ENCODE measurements at places on chromosomes 7 and 10. TPM values are rescaled to one million over a fixed set of nuclear protein-coding genes. Genes with fewer than 3 reads are reported as not detected.

DNA sequence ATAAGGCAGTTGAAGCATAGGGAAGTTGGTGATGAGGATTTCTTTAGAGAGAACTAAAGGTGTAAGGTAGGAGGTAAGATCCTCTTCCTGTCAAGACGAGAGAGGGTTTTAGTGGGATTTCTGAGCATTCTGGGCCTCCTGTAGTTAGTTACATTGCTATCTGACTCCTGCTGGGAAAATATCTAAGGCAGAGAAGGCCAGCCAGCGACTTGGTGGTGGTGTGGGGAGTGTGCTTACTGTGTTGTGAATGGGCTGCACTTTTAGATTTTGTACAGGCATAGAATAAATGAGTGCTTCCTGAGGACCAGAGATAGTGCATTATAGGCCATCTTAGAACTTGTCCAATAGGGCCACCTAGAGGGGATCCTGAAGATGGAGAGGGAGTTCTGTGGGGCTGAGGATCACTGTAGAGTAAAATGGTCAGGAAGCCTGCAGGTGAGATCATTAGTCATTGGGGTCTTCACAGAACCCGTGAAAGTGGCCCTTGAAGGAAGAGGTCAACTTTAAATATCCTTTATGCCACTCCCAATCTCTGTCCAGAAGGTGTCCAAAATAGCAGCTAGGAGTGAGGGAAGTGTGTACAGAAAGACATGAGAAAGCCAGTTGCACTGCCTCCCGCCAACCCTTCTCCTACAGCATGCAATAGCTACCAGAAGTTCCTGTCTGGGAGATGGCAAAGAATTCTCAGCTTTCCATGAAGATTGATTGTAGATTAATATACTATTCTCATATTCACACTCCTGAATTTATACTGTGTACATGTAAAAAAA, 266.6 kb downstream of the POLR1F start:
- no peak for DNase-seq

PPP1R17 gene
- polyA plus RNA-seq = not detected

GRCh38 chr7:149806726-149807125, 31.4 kb upstream of the ZNF862 start:
- DNase-seq = no peak

GRCh38 chr7:41058986-41059741, 643.7 kb downstream of the INHBA start:
- DNase-seq = no peak

DNA sequence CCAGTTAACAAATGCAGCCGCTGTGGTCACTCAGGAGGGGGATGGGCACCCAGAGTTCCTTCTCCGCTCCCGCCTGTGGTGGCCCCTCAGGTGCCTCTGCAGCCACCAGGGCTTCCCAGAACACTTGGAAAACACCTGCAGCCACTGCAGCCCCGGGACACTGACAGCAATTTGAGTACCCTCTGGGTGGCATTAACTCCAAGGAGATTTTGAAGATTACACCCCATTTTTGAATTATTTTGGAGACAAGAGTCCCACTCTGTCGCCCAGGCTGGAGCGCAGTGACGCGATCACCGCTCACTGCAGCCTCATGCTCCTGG, 32.2 kb downstream of the IL15RA start:
- DNase-seq = no peak

ATOH7 gene
- polyA plus RNA-seq = not detected

DNA sequence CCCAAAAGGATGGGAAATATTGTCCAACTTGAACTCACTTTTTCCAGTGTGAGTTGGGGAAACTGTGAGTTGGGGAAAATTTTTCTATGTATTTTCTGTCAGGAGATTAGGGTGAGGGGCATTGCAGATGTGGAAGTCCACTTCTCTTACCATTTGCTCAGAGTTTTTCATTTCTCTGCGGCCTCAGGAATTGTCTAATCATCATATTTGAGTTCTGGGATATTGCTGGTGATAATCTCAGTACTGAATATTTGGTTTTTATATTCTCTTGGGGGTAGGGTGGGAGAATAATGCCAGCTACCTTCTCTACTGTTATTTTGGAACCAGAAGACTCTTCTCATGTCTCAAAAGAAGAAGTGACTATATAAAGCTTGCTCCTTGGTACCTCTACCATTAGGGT, 141.3 kb upstream of the SLC13A1 start:
- no peak for DNase-seq

DNA sequence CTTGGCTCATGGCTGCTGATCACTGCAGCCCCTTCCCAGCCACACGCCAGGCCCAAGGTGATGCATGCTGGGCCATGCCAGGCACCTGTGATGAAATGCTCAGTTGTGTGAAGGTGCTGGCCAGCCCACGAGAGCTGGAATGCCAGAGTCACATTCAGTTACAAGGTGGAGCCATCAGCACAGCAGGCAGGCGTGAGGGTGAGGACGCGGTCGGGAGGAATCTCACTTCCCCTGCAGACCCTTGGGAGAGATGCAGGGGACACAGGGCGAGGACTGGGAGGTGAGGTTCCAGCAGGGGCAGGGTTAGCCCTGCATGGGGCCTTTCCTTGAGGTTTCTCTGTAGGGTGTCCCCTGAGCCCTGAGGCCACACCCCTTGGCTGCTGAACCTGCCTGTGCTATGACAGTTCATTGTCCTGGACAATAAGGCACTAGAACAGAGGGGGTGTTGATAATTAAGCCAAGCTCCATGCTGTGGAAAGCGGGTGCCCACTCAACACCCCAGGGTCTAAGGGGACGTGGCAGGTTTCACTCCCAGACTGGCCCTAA, 82.4 kb downstream of the ADARB2 start:
- DNase-seq = no peak

DNA sequence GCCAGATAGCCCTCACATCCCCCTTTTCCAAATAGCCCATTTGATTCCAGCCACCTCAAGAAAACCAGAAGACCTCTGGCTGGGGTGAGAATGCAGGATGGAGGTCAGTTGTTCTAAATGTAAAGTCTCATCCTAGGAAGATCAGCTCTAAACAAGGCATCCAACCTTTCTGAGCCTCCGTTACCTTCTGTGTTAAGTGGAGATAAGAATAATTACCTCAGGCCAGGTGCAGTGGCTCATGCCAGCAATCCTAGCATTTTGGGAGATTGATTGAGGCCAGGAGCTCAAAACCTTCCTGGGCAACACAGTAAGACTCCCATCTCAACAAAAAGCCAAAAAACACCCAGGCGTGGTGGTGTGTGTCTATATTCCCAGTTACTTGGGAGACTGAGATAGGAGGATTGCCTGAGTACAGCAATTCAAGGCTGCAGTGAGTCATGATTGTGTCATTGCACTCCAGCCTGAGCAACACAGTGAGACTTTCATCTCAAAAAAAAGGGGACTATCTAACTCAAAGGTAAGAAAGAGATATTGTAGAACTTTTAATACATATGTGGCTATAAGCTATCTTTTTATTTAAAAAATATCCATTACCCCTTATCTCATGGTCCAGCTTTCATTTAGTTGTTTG, 43.5 kb downstream of the PRTFDC1 start:
- DNase-seq = no peak

DNA sequence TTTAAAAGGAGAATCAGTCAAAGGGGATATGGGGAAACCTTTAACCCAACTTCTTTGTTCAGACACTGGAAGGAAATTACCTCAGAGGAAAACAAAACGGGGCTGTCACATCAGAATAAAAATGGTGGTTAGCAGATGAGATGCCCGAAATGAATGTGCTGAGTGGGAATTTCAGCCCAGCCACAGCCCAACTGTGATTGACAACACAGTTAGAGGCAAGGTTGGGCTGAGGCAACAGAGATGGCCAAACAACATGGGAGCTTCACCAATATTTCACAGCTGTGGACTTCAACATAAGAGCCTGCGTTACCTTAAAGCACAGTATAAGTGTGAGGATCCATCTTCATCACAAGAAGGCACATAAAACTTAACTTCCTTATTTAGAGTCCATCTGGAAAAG, 133.5 kb upstream of the PTPRZ1 start:
- DNase-seq = no peak
